ENCODE measurements at places on chromosomes 13 and 19.
A peak's percentile ranks its signal among the peaks of the same experiment; 100 is the strongest.

DNA sequence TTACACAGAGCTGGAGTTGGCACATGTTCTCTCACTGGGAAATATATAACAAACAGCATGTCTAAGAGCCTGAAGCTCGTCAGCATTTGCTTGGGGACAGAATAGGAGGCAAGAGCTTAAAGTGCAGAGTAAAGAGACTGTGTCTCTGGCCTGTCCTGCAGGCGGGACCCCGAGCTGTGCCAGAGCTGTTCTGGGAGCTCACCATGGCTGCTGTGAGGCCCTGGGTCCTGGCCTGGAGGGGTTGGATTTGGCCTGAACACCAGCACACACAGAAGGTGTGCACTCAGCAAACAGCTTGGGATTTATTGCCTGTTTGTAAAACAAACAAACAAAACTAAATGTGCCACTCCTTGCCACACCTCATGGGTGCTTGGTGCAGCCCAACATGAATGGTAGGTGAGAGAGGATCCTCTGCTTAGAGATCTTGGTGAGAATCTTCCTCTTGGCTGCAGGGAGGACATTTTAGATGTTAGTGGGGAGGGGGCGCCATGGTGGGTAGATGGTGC lies 60.9 kb downstream of the ERICH6B start:
- DNase-seq: no peak

- peak; percentile 69 for DNase-seq
Observed at GRCh38 chr19:19214892-19215291, 3.1 kb downstream of the NCAN start.

- no peak for DNase-seq
Observed at GRCh38 chr13:93338906-93339305, 112.3 kb downstream of the GPC6 start.

GRCh38 chr19:8589177-8589714 lies 12.0 kb upstream of the MYO1F start:
- DNase-seq: no peak

- peak; percentile 47 for DNase-seq
Observed at GRCh38 chr13:95137096-95137495, 164.2 kb downstream of the ABCC4 start.

GRCh38 chr19:44430956-44431355 lies 17.3 kb downstream of the ZNF229 start:
- DNase-seq: no peak

DNA sequence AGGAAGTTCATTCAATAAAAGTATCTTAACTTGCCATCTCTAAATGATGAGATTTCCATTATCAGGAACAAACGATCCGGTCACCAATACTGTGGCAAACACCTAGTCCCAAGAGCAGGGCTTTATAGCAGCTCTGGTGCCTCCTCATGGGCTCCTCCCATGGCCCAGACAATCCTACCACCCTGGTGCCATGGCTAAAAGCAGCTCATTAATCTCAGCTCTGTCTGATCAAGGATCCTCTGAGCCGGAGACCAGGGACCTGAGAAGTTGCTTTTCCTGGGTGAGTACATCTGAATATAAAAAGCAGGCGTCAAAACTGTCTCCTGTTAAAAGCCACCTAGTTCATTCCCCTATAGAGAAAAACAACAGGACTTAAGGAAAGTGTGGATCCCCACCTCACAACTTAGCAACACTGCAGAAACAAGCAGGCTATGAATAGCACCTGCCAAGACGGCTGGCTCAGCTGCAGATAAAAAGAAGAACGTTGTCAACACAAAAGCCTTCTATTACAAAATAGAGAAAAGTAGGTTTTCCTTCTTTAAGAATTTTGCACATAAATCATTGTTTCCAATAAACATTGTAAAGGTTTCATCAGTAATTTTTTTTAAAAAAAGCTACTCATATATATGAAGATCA lies 30.3 kb downstream of the TSHZ3 start:
- DNase-seq: no peak

DNA sequence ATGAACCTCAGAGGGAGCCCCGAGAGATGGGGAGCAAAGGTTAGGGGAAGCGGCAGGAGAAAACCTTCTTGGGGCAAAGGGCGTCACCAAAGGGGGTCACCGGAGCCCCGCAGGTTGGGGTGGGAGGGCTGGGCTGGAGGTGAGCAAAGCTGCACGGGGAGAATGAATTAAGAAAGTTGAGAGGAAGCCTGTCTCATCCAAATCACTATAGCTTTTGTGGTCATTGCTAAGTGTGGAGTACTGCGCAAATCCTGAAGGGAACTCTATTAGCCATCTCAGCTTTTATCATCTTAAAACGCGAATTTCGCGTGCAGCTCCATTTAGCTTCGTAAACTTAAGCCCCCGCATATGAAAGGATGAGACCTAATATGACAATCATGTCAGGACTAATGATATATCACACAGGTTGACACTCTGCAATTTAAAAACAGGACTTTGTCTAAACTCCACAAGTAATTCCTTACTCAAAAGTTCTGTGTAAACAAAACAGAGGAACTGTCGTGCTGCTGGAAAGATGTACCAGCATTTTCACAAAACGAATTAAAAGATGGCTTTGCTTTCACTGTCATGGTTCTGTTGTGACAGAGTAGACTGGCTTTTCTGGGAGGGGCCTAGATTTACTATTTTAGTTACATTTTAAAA lies 631 bp downstream of the LACC1 start:
- DNase-seq: no peak

DNA sequence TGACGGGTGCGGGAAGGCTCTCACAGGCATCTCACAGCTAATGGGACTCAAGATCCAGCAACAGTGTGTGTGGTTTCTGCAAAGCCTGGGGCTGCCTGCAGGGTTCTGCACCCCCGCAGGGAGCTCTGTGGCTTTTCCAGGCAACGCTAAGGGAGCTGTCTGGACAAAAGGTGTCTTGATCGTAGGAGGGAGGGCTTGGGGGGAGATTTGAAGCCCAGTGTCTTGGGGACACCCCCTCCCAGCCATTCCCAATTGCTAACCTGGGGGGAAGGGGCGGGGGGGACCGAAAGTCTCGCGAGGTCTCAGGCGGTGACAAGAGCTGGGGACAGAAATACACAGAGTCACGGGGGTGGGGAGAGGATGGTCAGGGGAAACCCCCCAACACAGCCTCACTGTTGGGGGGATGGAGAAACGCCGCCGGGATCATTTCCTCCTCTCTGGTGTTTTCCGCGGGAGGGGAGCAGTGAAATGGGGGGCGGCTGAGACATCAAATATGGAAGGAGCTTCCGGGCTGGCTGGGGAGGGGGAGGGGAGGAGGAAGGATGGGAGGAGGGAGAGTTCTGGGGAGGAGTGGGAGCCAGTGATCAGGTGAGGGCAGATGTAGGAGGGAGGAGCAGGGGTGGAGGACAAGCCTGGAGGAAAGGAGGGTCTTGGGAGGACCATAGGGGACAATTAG lies 13.3 kb downstream of the KCNC3 start:
- DNase-seq: peak; percentile 88

GRCh38 chr19:45508861-45509691 lies 1.8 kb downstream of the VASP start:
- peak; percentile 90 for DNase-seq

GRCh38 chr19:33705860-33706259 lies 84.1 kb downstream of the CHST8 start:
- DNase-seq: no peak

DNA sequence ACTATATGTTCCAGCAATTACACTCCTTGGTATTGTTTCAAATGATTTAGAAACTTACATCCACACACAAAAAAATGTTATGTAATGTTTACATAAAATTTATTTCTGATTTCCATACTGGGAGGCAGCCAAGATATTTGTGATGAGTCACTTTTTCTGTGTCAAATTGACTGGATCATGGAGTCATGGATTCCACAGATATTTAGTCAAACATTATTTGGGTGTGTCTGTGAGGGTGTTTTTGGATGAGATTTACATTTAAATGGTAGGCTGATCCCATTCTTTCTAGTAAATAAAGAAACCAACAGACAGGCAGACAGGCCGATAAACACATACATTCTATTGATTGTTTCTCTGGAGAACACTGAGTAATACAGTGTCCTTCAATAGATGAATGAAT lies 562.8 kb downstream of the SLITRK6 start:
- DNase-seq: no peak

DNA sequence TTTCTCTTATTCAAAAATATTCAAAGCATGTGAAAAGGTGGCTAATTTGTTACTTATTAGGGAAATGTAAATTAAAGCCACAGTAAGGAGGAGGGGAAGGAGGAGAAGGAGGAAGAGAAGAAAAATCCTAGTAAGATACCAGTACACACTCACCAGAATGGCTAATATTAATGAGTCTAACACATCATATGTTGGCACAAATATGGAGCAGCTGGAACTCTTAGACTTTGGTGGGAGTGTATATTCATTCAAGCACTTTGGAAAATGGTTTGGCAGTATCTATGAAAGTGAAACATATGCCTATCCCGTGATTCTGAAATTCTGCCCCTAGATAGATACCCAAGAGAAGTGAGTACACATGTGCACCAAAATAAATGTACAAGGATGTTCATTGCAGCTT lies 38.1 kb upstream of the RGCC start:
- DNase-seq: no peak

DNA sequence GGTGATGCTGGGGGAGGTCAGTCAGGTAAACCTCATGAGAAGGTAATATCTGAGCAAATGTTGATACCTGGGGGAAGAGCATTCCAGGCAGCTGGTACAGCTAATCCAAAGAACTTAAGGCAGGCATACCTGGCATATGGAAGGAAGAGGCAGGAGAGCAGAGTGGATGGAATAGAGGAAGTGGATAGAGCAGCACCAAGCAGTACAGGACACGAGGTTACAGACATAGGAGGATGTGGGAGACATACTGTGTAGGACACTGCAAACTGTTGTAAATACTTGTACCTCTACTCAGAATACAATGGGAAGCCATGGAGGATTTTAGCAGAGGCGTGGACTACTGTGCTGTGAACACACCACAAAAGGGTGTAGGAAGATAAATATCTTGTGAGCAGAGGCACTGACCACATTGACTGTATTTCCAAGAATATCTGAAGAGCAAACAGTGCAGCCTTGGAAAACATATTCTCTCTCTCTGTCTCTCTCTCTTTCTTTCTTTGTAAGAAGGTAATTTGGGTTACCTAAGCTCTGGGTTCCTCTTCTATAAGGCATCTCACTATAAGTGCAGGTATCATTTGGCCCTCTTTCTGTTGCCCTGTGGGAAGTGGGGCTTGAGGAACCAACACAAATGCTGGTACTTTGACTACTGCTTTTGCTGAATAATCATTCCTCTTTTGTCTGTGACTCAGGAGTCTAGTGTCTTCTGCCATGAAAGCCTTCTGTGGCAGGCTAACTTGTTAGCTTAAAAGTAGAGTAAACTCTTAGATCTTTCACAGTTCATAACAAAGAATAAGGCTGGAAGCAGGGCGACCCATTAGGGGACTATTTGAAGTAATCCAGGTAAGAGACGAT lies 238.0 kb downstream of the VWA8 start:
- DNase-seq: no peak

DNA sequence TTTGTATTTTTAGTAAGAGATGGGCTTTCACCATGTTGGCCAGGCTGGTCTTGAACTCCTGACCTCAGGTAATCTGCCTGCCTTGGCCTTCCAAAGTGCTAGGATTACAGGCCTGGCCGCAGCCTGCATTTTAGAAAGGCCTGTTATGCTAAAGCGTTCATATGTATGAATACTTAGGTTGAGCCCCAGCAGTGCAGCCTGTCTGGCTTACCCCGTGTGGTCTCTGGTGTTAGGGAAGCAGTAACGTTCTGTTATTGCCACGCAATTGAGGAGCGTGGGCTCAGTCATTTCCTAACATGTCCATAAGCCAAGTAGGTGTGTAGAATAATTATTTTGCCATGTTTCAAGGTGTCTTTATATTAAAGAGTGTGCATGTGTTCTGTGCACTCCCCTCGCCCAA lies 14.3 kb downstream of the HNRNPM start:
- no peak for DNase-seq
